Dermis microvascular lymphatic vessel endothelial cell (primary cell): ENCODE measurements at places on chromosomes 4 and X. TPM values are rescaled to one million over a fixed set of nuclear protein-coding genes. Genes with fewer than 3 reads are reported as not detected.

GRCh38 chr4:146548443-146548842, 26.7 kb upstream of the SLC10A7 start:
- DNase-seq = no peak

DNA sequence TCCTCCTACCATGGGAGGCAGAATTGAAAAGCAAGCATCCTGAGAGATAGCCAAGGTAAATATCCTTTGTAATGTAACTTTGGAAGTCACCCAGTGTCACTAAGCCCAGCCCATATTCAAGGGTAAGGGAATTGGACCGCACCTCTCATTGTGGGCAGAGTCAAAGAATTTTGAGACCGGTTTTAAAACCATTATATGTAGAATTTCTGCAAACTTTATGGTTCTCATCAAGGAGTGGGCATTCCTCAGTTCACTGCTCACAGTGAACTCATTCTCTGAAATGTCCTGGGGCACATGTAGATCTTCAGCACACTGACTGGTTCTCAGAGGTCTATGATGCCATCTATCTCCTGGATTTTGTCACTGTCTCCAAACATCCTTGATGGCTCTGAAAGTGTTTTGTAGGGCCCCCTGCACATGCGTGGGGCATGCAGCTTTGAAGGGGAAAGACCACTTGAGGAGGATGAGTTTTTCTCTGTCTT, 35.3 kb upstream of the CHRNA9 start:
- DNase-seq = no peak

DNA sequence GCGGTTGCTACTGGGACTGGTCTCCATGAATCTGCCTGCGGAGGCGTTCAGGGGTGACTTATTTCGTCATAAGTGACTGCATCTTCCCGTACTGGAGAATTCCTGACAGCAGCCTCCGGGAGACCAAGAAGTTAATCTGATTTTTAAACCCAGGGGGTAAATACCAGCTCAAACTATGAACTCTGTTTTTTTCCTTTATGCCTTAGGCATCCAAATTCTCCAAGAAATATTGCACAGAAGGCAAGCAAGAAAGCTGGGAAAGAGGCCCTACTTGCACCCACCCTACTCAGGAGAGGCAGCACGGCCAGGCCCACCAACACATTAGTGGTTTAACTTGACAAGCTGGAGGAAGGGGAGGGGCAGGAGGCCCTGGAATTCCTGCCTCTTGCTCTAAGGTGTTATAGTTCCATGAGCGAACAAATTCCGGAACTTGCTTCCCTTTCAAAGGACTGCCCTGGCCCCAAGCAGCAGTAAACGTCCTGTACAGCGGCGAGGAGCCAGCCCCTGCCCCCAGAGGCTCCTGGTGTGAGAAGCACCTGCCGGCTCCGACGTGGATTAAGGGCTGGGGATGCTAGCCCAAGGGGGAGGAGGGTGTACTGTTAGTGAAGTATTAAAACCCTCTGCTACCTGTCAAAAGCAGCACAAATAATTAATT, 177.2 kb downstream of the AFAP1 start:
- no peak for DNase-seq

DNA sequence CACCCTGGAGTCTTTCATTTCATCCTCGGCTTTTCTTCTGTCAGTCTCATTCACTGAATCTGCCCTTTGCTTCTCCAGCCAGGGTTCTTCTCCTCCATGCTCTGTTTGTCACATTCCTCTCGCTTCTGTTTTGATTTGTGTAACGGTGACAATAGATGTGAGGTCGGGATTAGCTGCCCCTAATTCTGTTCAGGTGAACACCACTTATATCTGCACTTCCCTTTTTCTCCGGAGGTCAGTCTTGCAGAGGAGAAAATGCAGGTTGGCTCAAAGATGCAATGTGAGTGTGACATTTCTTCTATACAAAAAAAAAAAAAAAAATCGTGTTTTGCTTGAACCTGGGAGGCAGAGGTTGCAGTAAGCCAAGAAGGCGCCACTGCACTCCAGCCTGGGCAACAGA, 262.9 kb downstream of the ASMT start:
- no peak for DNase-seq

GRCh38 chr4:133982533-133983224, 218.9 kb downstream of the PABPC4L start:
- DNase-seq = no peak

- DNase-seq = no peak
Measured at GRCh38 chrX:136457303-136457917, 30.3 kb upstream of the BRS3 start.

GRCh38 chr4:120238277-120238973, 171.8 kb upstream of the MAD2L1 start:
- no peak for DNase-seq

DNA sequence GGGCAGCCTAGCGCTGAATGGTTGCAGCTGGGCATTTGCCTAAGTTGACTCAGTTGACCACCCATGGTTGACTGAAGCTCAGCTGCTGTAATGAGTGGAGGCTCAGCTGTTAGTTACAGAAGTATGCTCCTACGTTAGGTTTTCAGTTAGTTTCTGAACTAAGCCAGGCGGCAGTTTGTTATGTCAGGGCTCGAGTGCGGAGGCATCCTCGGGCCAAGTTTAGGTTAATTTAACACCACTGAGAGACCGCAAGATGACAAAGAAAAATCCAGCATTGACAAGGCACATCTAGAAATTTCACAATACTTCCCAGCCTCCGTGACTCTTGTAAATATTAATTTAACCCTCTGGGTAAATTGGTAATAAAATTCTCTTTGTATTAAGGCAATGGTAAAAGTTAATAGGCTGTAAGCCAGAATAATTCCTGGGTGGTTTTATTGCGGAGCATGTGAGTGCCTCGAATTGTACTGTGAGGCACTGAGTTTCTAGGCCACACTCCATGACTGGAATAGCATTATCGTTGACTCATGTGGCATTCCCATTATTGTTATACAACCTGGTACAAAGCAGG, 33.1 kb upstream of the CDKN2AIP start:
- no peak for DNase-seq

GRCh38 chr4:52932591-52933470, 70.7 kb downstream of the RASL11B start:
- no peak for DNase-seq

DNA sequence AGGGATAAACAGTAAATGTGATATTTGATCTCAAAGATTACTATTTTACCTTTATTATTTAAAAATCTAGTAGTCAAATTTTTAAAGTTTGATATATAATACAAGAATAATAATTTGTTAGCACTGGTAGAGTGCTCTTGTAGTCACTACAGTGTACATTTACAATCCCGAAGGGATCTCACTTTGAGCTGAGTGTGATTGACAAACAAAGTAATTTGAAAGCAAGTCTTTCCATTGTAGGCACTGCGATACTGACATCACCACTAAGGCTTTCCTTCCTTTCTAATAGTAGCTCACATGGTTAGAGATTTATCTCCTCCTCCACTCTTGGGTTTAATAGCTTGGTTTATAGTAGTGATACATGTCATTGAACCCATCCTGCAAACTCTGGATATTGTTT, 280.6 kb downstream of the PARM1 start:
- DNase-seq = no peak

- DNase-seq = no peak
Measured at GRCh38 chrX:112779139-112779538, 61.5 kb downstream of the AMOT start.

DNA sequence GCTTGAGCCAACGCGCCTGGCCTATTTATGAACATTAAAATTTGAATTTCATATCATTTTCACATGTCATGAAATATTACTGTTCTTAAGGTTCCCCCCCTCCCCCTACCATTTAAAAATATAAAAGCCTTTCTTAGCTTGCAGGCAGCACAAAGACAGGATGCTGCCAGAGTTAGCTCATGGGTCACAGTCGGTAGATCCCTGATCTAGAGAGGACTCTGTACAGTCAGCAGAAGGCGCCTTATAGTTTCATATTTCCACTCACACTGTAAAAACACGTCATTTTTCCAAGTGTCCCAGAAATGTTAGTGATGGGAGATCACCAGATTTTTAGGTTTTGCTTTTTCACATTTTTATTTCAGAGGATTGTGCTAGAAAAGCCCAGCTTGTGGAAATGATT, 12.2 kb downstream of the NOCT start:
- peak; percentile 59 for DNase-seq

GRCh38 chr4:110624398-110624780, 1.5 kb upstream of the PITX2 start:
- DNase-seq = no peak

DNA sequence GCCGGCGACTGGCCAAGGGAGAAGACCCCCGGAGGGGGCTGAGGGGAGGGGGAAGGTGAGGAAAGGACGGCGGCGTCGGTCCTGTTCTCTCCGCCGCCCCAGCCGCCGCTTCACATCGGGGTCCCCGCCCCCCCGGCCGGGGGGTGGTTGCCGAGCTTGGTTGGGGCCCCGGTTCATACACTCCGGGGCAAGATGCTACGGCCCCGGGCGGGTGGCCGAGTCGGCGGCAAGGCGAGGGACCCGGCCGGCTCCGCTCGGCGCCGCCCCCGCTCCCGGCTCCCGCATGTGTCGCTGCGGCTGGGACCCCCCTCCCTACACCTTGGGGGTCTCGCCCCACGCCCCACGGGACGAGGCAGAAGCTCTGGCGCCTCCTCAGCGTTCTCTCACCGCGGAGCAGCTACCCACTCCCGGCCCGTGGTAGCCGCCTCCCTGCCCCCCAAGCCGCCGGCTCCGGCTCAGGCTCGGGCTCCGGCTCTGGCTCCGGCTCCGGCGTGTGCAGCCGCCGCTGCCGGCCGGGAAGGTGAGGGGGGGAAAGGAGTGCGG, 461 bp downstream of the FBXW7 start:
- no peak for DNase-seq

- peak; percentile 5 for DNase-seq
Measured at GRCh38 chr4:150799207-150799606, 215.9 kb downstream of the LRBA start.

GRCh38 chrX:131918839-131919238, 104.3 kb upstream of the STK26 start:
- DNase-seq = no peak

GRCh38 chrX:40694802-40695201, 40.5 kb downstream of the MED14 start:
- DNase-seq = no peak

- peak; percentile 86 for DNase-seq
Measured at GRCh38 chr4:40937140-40937725, 187.5 kb downstream of the NSUN7 start.

- no peak for DNase-seq
Measured at GRCh38 chr4:6410664-6411063, 61.8 kb downstream of the PPP2R2C start.

DNA sequence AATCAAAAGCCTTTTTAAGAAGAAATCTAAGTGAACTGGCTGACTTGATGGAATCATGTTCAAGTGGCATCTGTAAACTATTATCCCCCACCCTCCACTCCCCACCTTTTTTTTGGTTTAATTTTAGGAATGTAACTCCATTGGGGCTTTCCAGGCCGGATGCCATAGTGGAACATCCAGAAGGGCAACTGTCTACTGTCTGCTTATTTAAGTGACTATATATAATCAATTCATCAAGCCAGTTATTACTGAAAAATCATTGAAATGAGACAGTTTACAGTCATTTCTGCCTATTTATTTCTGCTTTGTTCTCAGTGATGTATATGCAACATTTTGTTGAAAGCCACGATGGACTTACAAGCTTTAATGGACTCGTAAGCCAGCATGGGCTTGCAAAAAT, 162.3 kb downstream of the STIM2 start:
- no peak for DNase-seq

DNA sequence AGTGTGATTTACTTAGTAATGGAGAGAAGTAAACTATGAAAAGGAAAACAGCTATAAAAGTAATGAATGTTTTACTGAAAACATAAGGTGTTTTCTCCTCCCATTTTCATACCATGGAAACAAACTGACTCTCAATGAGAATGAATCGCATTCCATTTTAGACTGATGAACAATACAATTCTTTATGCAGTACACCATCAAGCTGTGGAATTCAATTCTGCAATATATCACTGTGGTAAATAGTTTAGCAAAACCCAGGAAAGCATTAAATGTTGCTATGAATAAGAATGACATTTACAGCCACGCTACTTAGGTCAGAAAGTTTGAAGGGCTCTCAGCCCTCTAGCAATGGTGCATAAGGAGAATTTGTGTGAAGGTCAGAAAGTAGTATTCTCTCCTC, 7.4 kb downstream of the DCAF8L2 start:
- DNase-seq = no peak

DNA sequence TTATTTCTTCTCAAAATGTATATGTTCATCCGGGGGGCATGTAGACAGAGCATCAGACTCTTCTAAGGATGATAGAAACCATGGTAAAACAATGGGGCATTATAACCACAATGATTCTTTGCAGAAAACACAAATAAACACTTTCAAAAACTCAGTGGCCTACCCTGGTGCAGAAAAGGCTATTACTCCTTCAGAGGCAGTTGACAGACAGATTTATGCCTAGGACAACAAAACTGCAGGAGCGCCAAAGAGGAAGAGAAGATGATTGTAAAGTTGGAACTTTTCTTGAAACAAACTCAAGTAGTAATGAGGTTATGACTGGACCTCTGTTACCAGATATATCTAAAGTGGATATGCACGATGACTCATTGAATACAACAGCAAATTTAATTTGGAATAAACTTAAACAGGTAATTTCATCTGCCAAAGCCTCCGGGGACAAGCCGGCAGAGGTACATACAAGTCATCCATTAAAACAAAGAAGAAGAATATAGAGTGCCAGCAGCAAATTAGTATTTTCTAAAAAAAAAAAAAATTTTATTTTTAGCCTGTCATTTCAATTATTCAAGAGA, 1068.4 kb upstream of the INTU start:
- no peak for DNase-seq

GRCh38 chr4:134885436-134885835, 683.8 kb upstream of the PABPC4L start:
- no peak for DNase-seq

- no peak for DNase-seq
Measured at GRCh38 chr4:114393295-114394038, 205.1 kb upstream of the UGT8 start.

- peak; percentile 60 for DNase-seq
Measured at GRCh38 chr4:11954093-11954492, 525.4 kb upstream of the HS3ST1 start.

DNA sequence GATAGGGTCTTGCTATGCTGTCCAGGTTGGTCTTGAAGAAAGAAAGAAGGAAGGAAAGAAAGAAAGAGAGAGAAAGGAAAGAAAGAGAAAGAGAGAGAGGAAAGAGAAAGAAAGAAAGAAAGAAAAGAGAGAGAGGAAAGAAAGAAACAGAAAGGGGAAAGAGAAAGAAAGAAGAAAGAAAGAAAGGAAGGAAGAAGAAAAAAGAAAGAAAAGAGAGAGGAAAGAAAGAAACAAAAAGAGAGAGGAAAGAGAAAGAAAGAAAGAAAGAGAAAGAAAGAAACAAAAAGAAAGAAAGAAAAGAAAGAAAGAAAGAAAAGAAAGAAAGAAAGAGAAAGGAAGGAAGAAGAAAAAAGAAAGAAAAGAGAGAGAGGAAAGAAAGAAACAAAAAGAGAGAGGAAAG, 95.8 kb upstream of the SHOX start:
- no peak for DNase-seq

TMEM33 gene
- 36.5 and 49.9 TPM in 2 replicates for total RNA-seq

GPAT3 gene
- 14.5 and 17.3 TPM in 2 replicates for total RNA-seq

CYSLTR1 gene
- under 0.01 TPM in 2 replicates for total RNA-seq

CDKL2 gene
- total RNA-seq = 0.13 TPM in 2 replicates

NAP1L5 gene
- total RNA-seq = 1.9 and 2.4 TPM in 2 replicates

MXRA5 gene
- not detected in 2 replicates for total RNA-seq

GLA gene
- 23.3 and 24.4 TPM in 2 replicates for total RNA-seq

TMPRSS11D gene
- under 0.01 and 0.13 TPM in 2 replicates for total RNA-seq

UCHL1 gene
- 24.9 and 49.9 TPM in 2 replicates for total RNA-seq

TMSB15C gene
- 4.7 and 10.9 TPM in 2 replicates for total RNA-seq

GLRA3 gene
- not detected in 2 replicates for total RNA-seq

SUPT20HL2 gene
- not detected in 2 replicates for total RNA-seq

NKX3-2 gene
- total RNA-seq = under 0.01 TPM in 2 replicates

FRG2 gene
- total RNA-seq = not detected in 2 replicates

RHOXF2B gene
- total RNA-seq = not detected in 2 replicates

MSMO1 gene
- total RNA-seq = 79.0 and 134 TPM in 2 replicates

PNCK gene
- total RNA-seq = not detected in 2 replicates
